ENCODE measurements at places on chromosomes 11 and 22. TPM values are rescaled to one million over a fixed set of nuclear protein-coding genes. Genes with fewer than 3 reads are reported as not detected.

HSPB2 gene
- 93.3 TPM for polyA plus RNA-seq

NCR3LG1 gene
- 0.29 TPM for polyA plus RNA-seq

DNA sequence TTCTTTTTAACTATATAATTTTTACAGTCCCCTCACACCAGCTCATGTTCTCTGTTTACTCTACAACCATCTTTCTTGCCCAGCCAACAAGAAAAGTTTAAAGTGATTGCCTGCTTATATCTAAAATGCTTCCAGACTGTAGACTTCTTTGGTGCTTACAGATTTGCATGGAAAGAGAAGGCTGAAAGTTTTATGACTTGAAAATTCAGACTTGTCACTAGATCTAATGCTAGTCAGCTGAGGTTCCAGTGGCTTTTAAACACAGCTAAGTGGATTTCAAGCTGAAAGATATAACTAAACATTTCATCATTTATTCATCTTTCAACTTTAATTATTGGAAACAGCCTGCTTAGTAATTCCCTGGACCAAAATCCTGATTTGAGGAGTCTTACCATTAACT lies 178.4 kb downstream of the NAV2 start:
- no peak for DNase-seq

DNA sequence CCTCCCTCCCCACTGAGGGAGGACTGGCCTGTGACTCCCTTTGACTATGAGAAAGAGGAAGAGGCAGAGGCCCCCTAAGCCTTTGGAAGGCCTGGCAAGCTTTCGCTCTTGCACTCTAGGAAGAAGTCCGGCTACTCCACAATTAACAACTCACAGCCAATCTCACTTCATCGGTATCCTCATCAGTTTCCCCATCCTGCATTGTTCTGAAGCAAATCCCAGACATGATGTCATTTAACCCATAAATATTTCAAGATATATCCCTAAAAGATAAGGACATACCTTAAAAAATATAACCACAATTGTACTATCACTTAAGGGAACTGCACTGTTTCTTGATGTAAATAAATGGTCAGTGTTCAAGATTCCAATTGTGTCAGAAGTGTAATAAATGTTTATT lies 63.1 kb downstream of the CWC15 start:
- no peak for DNase-seq

DNA sequence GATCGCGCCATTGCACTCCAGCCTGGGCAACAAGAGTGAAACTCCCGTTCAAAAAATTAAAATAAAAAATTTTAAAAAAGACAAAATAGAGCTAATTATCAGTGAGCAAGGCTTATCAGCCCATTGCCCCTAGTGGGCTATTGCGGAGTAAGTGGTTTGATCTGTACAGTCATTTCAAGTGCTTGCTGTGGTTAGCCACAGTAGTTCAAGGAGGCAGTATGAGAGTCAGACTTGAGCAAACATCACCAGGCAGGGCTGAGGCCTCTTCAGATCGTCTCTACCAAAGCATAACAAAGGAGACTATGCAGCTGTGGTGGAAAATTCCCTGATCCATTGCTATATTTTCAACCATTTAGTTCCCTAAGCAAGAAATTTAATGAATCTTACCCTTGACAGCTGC lies 4.3 kb upstream of the SBF2 start:
- DNase-seq: no peak

- no peak for DNase-seq
Measured at GRCh38 chr11:35153280-35153679, 14.3 kb downstream of the CD44 start.

GRCh38 chr11:131713529-131714134 lies 343.2 kb downstream of the NTM start:
- DNase-seq: no peak

Measured in forelimb muscle (tissue), 1 donor.